ENCODE measurements at places on chromosomes 5 and 9.

DNA sequence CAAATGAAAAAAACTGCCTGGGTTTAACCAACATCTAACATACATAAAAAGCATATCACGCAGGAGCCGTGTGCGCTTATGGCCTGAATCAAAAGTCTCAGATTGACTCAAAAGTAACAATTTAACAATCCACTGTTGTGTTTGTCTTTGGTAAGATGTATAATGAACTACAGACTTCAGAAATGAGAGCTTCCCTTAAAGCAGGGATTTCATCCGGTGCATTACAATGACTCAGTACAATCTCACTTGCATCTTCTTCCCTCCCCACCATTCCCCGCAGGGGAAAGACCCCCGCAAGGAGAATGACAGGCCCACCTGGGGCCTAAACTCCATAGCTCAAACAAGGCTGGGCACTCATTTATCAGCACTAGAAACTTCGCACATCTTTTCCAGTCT is 1.4 kb downstream of the ZFR start:
- DNase-seq = peak; percentile 51

GRCh38 chr5:153445875-153446579 is 44.4 kb upstream of the GRIA1 start:
- no peak for DNase-seq

- DNase-seq = peak; percentile 58
These were observed 115.1 kb downstream of the CDC42SE2 start for GRCh38 chr5:131378721-131379541.

- DNase-seq = no peak
These were observed 295.6 kb downstream of the PDE4D start for GRCh38 chr5:59597690-59598546.

- DNase-seq = no peak
These were observed 16.7 kb upstream of the UBQLN1 start for GRCh38 chr9:83724436-83724835.

- no peak for DNase-seq
These were observed 169.0 kb downstream of the TRPM6 start for GRCh38 chr9:74718709-74719108.

DNA sequence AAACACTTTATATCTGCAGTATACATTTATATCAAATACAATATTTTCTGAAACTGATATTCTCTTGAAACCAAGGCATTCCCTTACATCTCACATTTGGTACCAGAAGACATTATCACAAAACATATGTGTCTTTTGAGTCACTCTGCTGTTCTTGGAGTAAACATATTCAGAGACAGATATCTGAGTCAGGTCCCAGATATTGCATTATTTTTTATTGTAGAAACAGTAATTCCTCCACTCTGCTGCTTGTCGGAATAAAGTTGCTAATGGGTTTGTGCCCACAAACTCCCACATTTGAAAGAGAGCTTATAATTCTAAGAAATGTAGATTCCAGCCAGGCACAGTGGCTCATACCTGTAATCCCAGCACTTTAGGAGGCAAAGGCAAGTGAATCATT is 261.1 kb upstream of the DAPK1 start:
- no peak for DNase-seq

DNA sequence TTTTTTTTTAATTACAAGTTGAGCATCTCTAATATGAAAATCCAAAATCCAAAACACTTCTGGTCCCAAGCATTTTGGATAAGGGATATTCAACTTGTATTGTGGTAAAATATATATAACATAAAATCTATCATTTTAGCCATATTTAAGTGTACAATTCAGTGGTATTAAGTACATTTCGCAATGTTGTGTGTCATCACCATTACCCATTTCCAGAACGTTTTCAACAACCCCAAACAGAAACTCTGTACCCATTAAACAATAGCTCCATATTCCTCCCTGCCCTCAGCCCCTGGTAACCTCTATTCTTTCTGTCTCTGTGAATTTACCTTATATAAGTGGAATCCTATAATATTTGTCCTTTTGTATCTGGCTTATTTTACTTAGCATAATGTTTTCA is 24.9 kb downstream of the TICAM2 start:
- peak; percentile 74 for DNase-seq

DNA sequence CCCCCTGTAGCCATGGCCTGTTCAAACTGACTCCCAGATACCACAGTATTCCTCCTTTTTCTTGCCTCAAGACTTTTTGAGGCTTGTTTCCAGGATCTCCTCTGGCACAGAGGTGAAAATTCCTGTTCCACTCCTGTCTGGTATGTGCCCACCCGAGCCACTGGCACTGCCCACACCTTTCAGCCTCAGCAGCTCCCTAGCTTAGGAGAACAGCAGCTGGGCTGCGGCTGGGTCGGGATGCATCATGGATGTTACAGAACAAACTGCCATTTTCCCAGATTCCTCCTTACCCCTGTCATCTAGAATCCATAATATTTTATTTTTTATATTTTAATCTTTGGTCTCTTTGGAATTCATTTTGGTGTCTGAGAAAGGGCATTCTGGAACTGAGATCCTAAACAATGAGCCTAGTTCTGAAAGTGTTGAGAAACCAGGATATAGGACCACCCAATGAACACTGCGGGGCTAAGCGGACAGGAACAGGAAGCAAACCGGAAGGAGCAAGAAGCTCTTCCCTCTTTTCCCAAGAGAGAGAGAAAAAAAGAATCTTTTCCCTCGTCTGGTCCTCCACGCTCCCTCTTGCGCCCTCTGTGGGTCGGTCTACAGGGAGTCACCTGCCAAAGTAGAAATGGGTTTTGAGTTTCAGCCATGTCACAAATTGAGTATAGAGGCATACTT is 12.5 kb downstream of the OR2S2 start:
- DNase-seq = peak; percentile 93

- no peak for DNase-seq
These were observed 63.9 kb downstream of the KLHL3 start for GRCh38 chr5:137672001-137672400.

GRCh38 chr9:129558551-129559505 is 62.1 kb downstream of the C9orf50 start:
- DNase-seq = no peak

DNA sequence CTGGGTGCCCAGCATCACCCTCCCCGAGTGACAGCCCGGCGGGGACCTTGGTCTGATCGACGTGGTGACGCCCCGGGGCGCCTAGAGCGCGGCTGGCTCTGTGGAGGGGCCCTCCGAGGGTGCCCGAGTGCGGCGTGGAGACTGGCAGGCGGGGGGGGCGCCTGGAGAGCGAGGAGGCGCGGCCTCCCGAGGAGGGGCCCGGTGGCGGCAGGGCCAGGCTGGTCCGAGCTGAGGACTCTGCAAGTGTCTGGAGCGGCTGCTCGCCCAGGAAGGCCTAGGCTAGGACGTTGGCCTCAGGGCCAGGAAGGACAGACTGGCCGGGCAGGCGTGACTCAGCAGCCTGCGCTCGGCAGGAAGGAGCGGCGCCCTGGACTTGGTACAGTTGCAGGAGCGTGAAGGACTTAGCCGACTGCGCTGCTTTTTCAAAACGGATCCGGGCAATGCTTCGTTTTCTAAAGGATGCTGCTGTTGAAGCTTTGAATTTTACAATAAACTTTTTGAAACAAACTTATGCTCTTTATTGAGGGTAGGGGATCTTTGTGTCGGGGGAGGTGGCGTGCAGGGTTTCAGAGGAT is 1.3 kb downstream of the GADD45G start:
- peak; percentile 73 for DNase-seq

DNA sequence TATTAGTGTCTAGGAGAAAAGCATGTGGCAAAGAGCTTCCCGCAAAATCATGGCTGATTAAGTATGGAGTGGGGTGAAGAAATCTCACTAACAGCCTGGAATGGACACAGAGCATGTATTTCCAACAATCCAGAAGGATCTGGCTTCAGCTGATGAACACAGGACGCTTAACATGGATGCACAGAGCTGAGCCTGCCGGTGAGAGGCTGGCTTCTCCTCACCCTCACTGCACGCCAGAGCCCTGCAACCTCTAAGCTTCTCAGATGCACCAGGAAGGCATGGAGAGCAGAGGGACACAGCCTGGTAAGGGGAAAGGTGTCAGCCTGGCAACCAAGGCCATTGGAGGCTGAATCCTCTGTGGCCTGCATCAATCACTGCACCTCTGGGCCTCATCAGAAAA is 298.5 kb downstream of the TRIM32 start:
- DNase-seq = no peak

DNA sequence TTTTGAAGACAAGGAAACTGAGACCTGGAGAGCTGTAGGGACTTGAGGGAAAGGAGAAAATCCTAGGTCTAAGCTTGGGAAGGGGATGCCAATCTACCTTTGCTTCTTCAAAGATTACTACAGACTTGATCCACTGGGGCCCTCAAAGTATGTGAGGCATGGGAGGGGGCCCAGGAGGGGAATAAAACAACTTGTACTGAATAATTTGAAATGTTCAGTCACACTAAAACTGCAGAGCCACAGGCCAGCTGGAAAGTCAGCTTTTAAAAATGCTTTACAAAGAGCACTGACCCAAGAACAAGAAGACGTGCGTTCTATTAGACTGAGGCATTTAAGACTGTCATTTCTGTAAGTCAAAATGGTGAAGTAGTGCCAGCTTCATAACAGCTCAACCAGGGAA is 13.6 kb downstream of the IL33 start:
- DNase-seq = no peak

- no peak for DNase-seq
These were observed 257.5 kb upstream of the PANK3 start for GRCh38 chr5:168836603-168837231.

- DNase-seq = no peak
These were observed 752.8 kb downstream of the IRX1 start for GRCh38 chr5:4348423-4348822.

DNA sequence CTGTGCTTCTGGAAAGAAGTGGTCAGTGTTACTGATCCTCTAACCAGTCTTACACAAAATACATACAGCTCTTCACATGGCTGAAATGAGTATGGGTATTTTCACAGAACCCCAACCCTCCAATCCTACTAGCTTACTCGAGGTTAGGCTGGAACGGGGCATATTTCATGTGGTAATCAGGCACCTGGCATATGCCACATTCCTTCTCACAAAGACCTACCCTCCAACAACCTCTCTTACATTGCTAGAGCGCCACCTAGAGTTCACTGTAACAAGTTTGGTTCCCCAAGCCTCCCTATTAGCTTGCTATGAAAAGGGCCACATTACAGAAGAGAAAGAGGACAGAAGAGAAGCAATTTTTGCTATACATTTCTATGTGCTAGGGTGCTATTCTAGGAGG is 597.3 kb downstream of the PRELID2 start:
- peak; percentile 70 for DNase-seq

- DNase-seq = no peak
These were observed 227.7 kb upstream of the PRR16 start for GRCh38 chr5:120236360-120236759.

GRCh38 chr9:105881654-105882349 is 187.5 kb downstream of the TMEM38B start:
- peak; percentile 69 for DNase-seq

GRCh38 chr5:90054612-90055011 is 354.9 kb downstream of the CETN3 start:
- DNase-seq = no peak

DNA sequence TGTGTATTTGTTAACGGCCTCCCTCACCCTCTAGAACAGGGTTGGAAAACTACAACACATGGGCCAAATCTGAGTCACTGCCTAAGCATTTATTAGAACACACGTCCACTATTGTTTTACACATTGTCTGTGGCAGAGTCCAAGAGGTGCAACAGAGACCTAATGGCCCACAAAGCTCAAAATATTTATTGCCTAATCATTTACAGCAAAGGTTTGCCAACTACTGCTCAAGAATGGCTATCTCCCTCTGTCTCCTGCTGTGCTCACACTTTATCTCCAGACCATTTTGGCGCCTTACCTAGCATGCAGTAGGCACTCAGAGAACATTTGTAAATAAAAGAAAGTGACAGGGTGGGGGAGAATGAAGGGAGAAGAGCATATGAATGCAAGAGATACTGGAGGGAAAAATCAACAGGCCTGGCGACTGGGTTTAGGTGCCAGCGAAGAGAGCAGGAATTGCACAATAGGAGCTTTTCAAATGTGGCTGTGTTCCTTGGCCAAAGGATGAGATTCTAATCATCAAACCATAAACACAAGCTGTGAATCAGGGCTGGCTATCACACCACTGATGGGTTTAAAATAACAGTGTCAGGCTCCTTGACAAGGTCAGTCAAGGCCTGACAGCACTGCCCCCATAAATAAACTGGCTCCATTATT is 80.3 kb downstream of the EPB41L4A start:
- peak; percentile 90 for DNase-seq

- DNase-seq = no peak
These were observed 369.9 kb downstream of the EFNA5 start for GRCh38 chr5:107300721-107301327.

DNA sequence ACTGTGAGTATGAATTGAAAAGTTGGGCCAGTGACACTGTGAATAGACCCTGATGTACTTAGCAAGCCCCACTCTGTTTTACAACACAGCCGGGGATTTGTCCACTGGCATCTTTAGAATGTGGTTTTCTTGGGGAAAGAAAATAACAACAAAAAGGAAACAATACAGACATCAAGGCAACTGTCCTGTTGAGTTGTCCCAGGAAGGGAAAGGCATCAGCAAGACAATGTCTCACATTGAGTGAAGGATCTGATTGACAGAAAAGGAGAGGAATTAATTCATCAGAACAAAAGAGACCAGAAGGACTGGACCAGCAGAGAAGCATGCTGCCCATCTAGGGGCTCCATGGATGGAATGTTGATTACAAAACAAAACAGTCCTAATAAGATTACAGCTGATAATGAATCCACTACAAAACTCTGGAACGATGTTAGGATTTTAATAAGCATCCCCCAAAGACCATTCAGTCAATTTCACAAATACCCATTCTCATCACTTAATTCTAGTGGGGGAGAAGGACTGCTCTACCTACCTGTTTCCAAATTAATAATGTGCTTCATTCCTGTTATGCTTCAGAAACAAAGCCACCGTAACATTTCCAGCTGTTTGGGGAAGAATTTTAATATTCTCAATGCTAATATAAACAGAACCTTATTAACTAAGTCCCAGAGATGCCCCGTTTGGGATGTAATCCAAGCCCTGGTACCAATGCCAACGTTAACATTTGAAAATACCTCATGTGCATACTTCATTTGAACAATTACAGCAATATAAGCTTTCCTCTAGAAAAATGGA is 298.0 kb downstream of the SPOCK1 start:
- no peak for DNase-seq

DNA sequence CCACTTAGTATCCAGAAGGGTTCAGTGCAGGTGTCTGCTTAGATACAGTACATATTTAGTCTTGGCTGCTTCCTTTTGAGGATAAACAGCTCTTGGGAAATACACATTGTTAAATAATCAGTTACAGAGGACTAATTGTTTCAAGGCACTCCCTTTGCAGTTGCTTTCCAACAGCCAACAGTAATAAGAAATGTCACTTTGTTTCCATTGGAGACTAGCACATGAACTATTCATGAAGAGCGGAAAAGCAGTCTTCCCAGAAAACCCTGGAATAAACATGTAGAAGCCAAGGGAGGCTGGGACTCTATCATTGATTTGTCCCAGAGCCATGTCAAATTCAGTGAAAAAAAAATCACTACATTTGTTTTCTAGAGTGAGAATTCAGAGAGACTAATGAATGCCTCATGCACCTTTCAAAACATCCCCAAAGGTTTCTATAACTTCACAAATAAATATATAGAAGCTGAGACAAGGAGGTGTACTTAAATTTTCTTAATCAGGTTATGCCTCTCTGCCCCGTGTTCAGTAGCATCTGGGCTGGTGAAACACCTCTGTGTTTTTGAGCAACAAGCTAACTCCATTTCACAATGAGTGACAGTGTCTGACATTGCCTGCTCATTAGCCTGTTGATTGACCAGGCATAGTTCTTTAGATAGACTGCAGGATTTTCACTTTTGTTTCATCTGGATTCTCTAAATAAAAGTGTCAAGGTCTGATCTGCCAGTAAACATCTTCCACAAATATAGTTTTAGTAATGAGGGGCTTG is 271.5 kb downstream of the ARRDC3 start:
- DNase-seq = no peak
